ENCODE measurements at places on chromosomes 16 and 17.

GRCh38 chr17:1181753-1182137 lies 2.0 kb upstream of the ABR start:
- DNase-seq = no peak

DNA sequence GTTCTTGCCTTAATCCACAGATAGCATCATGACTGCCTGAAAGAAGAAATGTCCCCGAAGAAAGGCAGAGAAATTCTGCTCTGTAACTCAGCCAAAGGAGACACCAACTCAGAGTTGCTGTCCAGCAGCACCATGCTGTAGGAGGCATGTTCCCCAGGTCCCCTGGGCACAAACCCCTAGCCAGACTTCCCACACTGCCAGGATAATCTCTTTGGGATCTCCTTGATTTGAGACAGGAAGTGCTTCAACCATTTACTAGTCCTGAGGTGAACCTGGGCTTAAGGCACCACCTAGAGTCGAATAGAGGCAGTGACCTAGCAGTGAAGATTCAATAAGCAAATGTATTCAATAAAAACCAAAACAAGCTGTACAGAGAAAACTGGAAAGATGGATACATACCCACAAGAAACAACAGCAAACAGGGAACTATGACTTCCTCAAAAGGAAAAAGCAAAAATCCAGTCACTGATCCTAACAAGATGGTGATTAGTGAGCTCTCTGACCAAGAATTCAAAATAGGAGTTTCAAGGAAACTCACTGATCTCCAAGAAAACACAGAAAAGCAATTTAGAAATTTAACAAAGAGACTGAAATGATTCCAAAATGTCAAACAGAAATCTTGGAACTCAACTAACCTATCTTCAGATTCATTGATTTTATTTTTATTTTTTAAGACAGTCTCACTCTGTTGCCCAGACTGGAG lies 5.7 kb downstream of the OR4D2 start:
- no peak for DNase-seq

DNA sequence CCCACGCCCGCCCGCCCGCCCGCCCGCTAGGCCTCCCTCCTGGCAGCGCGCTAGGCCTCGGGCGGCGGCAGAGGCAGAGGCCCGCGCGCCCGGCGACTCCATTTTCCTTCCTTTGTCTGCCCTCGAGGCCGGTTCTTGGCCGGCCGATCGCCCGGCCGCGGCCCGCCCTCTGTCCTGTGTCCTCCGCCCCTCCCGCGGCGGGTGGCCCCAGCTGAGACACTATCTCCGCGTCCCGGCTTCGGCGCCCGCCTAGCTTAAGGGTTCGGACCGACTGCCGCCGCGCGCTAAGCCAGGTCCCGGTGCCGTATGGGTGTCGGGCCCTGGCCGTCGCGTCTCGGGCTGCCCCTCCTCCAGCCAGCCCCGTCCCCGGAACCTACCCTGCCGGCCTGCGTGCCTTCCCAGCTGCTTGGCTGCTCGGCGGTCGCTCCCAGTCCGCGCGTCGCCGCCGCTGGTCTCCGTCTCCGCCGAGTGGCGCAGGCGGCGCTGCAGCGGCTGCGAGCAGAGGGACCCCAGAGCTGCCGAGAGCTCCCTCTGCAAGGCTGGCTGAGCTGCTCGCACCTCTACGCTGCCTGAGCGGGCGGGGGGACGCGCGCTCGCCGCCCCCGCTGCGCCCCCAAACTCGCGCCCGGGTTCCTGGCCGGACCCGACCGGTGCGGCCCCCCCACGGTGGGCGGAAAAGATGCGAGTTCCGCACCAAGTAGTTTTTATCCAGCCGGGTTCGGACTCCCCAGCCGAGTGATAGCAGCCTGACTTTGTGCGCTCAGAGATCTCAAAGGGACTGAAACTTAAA lies 787 bp downstream of the CTCF start:
- no peak for DNase-seq

GRCh38 chr17:9672691-9673090 lies 27.4 kb downstream of the USP43 start:
- DNase-seq = no peak

DNA sequence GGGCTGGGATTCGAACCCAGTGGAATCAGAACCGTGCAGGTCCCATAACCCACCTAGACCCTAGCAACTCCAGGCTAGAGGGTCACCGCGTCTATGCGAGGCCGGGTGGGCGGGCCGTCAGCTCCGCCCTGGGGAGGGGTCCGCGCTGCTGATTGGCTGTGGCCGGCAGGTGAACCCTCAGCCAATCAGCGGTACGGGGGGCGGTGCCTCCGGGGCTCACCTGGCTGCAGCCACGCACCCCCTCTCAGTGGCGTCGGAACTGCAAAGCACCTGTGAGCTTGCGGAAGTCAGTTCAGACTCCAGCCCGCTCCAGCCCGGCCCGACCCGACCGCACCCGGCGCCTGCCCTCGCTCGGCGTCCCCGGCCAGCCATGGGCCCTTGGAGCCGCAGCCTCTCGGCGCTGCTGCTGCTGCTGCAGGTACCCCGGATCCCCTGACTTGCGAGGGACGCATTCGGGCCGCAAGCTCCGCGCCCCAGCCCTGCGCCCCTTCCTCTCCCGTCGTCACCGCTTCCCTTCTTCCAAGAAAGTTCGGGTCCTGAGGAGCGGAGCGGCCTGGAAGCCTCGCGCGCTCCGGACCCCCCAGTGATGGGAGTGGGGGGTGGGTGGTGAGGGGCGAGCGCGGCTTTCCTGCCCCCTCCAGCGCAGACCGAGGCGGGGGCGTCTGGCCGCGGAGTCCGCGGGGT lies at the start of gene CDH1:
Gene CDH1 (plus strand): TSS at position 247 of the 684 bp plus-strand sequence. CDS start 124 bp downstream, at position 371.
- DNase-seq = no peak

GRCh38 chr17:80646328-80646727 lies 101.7 kb downstream of the RPTOR start:
- DNase-seq = no peak

DNA sequence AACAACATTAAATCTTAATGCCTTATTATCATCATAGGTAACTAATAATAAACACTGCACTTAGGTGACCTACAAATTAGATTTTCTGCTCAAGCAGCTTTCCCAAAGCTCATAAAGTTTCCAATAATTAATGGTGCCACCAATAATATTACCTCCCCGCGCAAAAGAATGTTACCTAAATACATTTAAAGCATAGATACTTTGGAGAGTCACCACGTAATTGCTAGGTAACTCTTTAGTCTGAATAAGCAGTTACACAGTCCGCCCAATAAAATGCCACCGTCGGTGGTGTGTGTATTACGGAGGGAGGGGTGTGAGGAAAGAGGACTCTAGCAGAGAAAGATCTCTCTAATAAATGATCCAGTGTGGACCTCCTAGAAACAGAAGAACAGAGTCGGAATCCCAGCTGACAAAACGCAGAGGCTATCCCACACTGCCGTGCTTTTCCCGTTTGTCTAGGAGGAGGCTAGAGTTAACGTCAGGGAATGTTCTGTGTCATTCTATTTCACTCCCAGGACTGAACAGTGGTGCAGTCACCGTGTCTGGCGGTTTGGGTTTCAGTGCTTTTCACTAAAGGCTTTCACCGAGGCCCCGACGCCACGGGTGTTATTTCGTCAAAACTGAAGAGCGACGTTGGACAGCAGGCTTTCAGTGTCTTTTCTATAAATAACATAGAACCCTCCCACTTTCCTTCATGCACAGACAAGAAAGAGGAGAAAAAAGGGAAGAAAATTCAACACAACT lies 630 bp downstream of the RNFT1 start:
- no peak for DNase-seq

GRCh38 chr16:59045501-59045900 lies 311.4 kb upstream of the GOT2 start:
- DNase-seq = no peak

DNA sequence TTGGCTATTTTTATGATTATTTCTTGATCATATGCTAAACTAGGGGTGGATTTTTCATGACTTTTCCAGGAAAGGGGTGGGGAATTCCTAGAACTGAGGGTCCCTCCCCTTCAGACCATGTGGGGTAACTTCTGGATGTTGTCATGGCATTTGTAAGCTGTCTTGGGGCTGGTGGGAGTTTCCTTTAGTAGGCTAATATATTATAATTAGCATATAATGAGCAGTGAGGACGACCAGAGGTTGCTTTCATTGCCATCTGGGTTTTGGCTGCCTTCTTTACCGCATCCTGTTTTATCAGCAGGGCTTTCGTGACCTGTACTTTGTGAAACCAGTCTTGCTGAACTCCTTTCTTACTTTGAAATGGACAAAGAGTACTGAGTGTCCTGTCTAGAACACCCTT lies 40.4 kb upstream of the ABCA5 start:
- DNase-seq = no peak

DNA sequence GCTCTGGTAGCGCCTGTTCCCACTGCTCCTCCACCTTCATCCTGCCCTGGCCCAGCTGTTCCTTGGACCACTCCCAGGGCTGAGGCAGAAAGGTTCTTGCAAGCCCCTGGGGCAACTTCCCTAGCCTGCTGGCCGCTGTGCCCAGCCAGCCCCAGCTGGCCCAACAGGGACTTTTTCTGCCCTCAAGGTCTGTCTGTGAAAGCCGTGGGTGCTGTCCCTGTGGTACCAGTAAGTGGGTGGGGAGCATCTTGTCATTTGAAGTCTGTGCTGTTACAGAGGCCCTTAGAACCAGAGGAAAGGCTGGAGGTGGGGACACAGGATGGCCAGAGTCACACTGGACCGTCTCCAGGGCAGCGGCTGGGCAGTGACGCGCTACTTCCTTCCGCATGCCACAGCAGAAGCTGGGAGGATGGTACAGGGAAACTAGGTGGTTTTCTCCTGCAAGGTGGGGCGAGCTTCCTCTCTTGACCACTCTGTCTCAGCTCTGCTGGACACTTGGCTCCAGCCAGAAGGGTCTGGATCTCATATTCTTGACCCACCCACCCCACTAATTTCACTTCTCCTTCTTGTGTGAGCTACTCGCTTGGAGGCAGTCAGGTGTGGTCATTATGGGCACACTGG lies 87.8 kb downstream of the PLCG2 start:
- DNase-seq = no peak

DNA sequence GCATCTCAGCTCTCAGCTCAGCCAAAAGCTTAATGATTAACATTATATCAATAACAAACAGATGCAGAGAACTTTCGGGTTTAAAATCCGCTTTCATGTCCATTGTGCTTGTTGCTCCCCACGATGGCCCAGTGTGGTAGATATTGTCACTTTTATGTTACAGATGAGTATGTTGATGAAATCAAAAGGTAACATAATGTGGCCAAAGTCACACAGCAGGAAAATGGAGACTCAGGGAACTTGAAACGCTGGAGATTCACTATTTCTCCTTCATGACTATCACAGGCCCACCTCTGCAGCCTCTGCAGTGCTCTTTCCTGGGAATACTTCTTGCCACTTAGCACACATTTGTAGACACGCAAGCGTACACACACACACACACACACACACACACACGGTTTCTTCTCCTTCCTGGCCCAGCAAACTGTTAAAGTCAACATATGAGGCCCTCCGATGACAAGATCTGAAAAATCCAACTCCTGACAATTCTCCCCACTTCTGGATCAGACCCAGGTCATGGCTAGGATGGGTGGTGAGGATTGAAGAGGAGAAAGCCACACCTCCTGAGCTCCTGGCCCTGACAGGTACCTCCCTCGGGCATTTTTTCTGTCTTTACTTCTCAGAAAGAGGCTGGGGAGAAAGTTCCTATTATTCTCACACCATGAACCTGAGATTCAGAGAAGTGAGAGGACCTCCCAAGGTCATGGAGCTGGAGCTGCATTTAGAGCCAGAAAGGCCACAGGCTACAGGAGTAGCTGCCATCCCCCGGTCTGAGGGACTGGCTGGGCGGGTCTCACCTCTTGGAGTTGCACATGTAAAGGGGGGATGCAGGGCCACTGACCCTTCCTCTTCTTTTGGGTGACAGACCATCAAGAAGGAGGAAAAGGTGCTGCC lies 9.7 kb downstream of the DRC7 start:
- DNase-seq = no peak

DNA sequence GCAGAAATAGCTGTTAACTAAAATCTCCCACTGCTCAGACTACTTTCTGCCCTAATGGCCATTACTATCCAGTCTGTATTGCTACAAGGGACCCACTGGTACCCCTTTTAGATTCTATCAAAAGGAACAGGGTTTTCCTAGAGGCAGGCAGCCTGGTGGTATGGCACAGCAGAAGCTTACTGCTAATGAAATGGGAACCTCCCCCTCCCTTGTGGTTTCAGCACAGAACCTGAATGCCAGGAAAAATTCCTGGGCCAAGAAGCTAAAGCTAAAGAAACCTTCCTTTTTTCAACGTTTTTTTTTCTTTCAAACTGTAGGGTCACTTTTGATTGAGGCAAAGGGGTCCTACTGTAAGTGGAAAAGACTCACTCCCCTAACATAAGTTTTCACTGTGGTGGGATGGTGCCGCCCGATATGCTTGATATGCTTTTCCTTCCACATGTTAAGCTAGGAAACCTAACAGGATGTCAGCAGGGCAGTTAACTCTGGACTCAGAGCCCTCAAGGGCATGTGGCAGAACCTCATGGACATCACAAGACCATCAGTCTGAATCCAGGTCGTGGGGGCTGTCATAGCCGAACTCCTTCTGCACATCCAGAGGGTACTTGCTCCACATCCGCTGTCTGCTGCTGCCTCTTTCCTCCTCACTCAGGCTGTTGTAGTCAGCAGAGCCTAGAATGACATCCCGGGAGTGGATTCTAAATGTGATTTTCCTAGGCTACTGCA lies 9.8 kb downstream of the SLC7A6OS start:
- no peak for DNase-seq

GRCh38 chr16:86878236-86879080 lies 300.1 kb downstream of the FOXL1 start:
- no peak for DNase-seq

GRCh38 chr17:66537502-66537901 lies 235.1 kb downstream of the PRKCA start:
- DNase-seq = no peak

DNA sequence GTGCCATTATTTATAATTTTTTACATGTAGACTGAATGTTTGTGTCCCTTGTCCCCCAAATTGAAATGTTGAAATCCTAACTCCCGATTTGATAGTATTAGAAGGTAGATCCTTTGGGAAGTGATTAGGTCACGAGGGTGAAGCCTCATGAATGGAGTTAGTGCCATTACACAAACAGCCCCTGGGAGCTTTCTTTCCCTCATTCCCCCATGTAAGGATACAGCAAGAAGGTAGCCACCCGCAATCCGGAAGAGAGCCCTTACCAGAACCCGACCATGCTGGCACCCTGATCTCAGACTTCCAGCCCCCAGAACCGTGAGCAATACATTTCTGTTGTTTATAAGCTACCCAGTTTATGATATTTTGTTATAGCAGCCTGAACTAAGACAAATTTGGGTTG lies 143.2 kb downstream of the NPIPB5 start:
- no peak for DNase-seq

All from GOT3 (cell line).